ENCODE measurements at places on chromosomes 12 and 14. TPM values are rescaled to one million over a fixed set of nuclear protein-coding genes. Genes with fewer than 3 reads are reported as not detected.

KLRD1 gene
- 0.21 TPM for total RNA-seq

CCDC175 gene
- total RNA-seq: not detected

C14orf39 gene
- not detected for total RNA-seq

REP15 gene
- not detected for total RNA-seq

NDUFA12 gene
- total RNA-seq: 140 TPM

EEA1 gene
- 27.7 TPM for total RNA-seq

CISTR gene
- total RNA-seq: not detected

MAP3K9 gene
- total RNA-seq: 7.9 TPM

RPS6KA5 gene
- 4.6 TPM for total RNA-seq

GRCh38 chr12:29750928-29751220 is 32.9 kb downstream of the TMTC1 start:
- 0 out of 2 replicates have a peak overlapping the region, but pooled peaks have one; percentile 34 for H3K4me3 ChIP-seq
- H3K27me3 ChIP-seq: no peaks in the 10 kb centered on the region
- peaks cover 9% of the 10 kb centered on the region for H3K4me1 ChIP-seq
- no peak for DNase-seq

DNA sequence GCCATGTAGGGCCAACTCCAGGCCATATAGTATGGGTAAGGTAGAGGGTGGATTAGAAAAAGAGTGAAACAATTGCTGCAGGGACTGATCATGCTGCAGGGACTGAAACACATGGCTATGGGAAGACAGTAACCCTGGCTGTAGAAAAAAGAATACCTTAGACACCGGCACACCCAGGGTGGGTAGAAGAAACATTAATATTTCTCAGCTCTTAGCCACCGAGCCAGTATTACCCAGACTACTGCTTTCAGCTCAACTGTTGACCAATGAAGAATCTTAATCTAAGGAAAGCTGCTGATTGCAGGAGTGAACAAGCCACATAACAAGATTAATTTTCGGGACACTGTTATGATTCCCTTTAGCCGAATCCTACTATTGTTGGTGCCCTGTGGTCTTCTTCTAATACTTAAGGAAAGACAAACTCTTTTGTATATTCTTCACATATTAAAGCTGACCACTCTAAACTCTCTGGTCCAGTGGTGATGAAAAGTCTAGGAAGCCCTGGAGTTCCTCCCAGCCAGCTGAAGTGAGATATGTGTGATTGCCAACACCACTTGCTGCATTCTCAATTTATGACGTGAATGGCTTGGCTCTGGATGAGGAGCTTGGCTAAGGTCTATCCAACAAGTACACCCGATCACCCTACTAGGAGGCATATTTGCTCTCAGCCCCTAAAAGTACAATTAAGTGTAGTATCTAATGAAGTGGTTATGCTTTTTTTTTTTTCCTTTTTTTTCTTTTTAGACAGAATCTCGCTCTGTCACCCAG is 69.2 kb downstream of the NOVA1 start:
- no peaks in the 10 kb centered on the region for H3K36me3 ChIP-seq
- no peak overlapping the region for H3K27ac ChIP-seq
- DNase-seq: no peak

DNA sequence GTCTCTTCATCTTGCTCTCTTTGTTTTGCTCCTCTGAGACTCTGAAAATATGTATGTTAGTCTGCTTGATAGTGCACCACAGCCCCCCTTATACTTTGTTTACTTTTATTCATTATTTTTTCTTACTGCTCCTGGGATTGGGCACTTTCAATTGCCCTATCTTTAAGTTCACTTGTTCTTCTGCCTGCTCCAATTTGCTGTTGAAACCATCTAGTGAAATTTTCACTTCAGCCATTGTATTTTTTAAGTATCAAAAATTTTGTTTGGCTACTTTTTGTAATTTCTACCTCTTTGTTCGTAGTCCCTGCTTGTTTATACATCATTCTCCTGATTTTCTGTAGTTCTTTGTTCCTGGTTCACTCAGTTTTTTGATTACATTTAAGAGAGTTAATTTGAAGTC is 223.3 kb downstream of the SLC38A4 start:
- no peaks in the 10 kb centered on the region for H3K36me3 ChIP-seq
- no peak for DNase-seq
- no peaks in the 10 kb centered on the region for H3K27me3 ChIP-seq
- no peak overlapping the region for H3K4me3 ChIP-seq

DNA sequence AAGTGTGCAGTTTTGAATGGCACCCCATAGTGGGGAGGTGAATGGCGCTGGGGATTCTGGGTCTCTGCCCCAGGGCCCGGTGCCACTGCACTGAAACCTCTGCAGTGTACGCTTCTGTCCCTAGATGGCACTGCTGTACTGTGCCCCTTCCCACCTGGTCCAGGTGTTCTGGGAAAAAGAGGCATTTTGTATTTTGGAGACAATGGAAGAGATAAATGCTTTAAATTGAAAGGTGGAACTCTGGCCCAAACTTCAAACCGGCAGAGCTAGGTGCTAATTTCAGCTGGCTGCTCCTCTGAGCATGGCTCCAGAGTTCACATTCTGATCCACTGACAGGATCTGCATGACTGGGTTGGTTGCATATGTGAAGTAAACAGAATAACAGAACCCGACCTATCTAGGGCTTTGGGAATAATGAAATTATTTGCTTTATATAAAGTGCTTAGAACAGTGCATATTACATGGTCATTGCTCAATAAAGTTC is 52.2 kb downstream of the KRT80 start:
- no peak for DNase-seq
- H3K4me3 ChIP-seq: no peak overlapping the region
- H3K36me3 ChIP-seq: no peaks in the 10 kb centered on the region
- H3K27ac ChIP-seq: no peak overlapping the region

DNA sequence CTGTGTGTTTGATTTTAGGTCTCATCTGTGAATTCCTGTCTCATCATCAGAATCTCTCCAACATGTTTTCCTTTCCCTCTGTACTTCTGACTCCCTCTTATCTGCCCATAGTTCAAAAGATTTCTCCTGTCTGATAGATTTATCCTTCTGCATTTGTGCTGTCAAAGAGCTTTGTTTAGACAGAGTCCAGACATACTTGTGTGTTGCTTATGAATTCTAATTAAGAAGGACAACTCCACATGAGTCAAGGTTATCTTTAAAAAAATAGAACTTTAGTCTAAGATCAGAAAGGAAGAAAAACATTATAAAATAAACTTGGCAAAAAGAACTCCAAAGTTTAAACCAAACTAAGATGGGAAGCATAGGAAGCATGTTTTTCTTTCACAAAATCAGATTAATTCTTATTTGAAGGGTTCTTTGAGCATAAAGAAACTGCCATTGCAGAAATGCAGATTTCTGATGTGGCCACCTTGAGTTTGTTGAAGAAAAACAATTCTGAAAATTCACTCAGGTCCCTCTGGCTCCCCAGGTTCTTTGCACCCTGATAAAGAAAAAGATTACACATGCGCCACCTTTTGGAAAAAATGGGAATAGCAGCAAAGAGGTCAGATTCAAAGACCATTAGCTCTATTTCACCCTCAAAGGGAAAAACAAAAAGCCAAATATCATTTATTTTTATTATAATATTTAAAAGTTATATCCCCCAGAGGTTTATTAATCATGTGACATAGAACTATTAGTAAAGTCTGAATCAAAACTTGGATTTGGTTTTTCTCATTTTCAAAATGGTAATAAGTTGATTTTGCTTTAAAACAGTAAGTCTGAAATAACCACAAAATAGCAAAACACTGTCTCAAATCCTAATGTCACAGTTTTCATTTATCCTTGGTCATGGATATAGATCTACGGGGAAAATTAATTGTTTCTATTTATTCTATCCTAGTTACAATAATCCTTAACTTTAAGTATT is 143.7 kb upstream of the DCN start:
- H3K36me3 ChIP-seq: no peaks in the 10 kb centered on the region
- no peak overlapping the region for H3K4me3 ChIP-seq
- DNase-seq: no peak

DNA sequence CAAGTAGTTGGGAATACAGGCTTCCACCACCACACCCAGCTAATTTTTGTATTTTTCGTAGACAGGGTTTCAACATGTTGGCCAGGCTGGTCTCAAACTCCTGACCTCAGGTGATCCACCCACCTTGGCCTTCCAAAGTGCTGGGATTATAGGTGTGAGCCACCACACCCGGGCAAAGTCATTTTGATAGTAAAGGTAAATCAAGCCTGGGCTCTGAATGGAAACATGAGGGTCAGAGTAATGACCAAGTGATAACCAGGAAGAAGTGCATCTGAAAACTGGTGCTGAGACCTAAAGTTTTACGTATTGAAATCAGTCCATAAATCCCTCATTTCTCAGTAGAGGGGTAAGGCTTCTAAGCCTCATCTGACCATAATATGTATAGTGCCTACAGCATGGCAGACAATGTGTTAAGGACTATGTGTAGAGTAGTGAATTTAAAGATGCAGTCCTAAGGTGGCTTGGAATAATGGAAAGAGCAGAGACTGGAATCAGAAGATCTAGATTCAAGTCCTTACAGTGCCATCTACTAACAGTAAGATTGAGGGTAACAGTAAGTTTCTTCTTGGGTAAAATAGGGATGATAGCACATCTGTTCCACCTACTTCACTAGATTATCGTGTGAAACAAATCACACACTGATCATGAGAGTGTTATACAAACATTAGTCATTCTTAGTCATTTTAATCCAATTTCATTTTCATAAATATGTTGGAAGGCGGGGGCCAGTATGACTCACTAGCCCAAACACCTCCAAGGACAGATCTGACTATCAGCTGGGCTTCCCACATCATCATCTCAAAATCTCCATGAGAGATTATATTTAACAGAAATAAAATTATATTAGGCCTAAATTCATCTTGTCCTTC is 11.2 kb downstream of the MAP4K5 start:
- H3K4me3 ChIP-seq: peak overlapping the region; percentile 2
- H3K36me3 ChIP-seq: no peaks in the 10 kb centered on the region
- no peaks in the 10 kb centered on the region for H3K27me3 ChIP-seq
- H3K4me1 ChIP-seq: peaks cover 38% of the 10 kb centered on the region

DNA sequence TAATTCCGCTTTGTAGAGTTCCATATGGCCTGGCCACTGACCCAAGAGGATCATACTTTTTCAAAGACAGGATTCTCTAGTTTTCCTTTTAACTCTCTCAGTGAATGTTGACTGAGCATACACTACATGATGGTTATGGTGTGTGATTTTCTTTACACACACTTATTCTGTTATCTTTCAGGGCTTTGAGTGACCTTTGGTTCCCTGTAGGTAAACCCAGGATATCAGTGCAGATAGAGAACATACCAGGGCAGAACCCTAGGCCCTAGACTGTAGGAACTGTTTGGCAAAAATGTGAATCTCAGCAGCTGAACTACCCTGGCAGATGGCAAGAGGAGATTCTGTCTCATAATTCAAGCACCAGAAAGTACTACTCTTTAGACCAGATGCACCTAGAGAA is 159.6 kb downstream of the KCNA5 start:
- H3K27me3 ChIP-seq: no peaks in the 10 kb centered on the region
- H3K27ac ChIP-seq: no peak overlapping the region
- H3K4me1 ChIP-seq: no peaks in the 10 kb centered on the region
- no peak for DNase-seq

- DNase-seq: no peak
- no peaks in the 10 kb centered on the region for H3K36me3 ChIP-seq
- no peak overlapping the region for H3K27ac ChIP-seq
These were observed 113.5 kb upstream of the EGLN3 start for GRCh38 chr14:34064349-34064748.

GRCh38 chr12:113861708-113862312 is 104.3 kb downstream of the RBM19 start:
- H3K27me3 ChIP-seq: no peaks in the 10 kb centered on the region
- DNase-seq: no peak
- H3K27ac ChIP-seq: peak overlapping the region; percentile 31
- H3K4me3 ChIP-seq: no peak overlapping the region
- H3K36me3 ChIP-seq: peaks cover 10% of the 10 kb centered on the region
- H3K4me1 ChIP-seq: peaks cover 19% of the 10 kb centered on the region

GRCh38 chr12:15811214-15812127 is 22.3 kb upstream of the EPS8 start:
- H3K4me1 ChIP-seq: no peaks in the 10 kb centered on the region
- H3K4me3 ChIP-seq: no peak overlapping the region
- DNase-seq: no peak
- no peaks in the 10 kb centered on the region for H3K36me3 ChIP-seq
- no peak overlapping the region for H3K27ac ChIP-seq

- no peak overlapping the region for H3K27ac ChIP-seq
- no peak overlapping the region for H3K4me3 ChIP-seq
- DNase-seq: no peak
- H3K27me3 ChIP-seq: peaks cover 10% of the 10 kb centered on the region
These were observed 8.3 kb upstream of the MTA1 start for GRCh38 chr14:105411017-105411941.

GRCh38 chr14:59755409-59756135 is 115.0 kb downstream of the RTN1 start:
- H3K4me3 ChIP-seq: no peak overlapping the region
- no peaks in the 10 kb centered on the region for H3K27me3 ChIP-seq
- H3K4me1 ChIP-seq: no peaks in the 10 kb centered on the region
- no peaks in the 10 kb centered on the region for H3K36me3 ChIP-seq
- H3K27ac ChIP-seq: no peak overlapping the region

DNA sequence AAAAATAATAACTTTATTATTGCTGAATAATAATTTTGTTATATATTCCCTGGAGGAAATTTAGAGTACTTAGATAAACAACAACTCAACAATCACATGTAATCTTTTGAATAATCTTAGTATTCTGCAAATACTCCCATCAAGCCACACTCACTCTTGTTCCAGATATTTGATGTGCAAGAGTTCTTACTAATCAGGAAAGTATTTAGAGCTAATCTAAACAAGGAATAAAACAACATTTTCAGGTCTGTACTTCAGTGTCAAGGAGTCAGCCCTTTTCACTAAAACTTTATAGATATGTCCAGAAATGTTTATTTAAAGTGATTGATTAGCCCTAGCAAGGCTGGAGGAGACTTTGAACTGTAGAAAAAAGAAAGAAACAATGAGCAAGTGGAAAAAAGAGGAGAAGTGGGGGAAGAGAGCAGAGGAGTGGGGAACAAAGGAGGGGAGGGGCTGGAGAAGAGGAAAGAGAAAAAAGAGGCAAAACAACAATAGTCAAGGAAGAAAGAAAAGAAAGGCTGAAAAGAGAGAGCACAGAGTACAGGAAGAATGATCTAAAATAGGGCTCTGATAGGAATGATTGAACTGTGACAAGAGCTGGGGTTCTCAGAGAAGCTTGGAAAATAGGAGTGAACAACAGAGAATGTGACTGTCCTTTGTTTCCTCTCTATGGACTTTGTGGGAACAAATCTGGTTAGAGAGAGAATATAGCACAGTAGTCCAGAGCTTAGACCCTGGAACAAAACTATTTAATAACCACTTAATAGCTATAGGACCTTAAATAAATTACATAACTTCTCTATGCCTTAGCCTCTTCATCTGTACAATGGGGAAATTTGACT is 238.7 kb downstream of the AKAP6 start:
- DNase-seq: no peak
- no peaks in the 10 kb centered on the region for H3K36me3 ChIP-seq
- H3K4me3 ChIP-seq: no peak overlapping the region
- no peak overlapping the region for H3K27ac ChIP-seq

GRCh38 chr14:104460791-104461651 is 118.5 kb upstream of the C14orf180 start:
- H3K4me1 ChIP-seq: no peaks in the 10 kb centered on the region
- H3K27ac ChIP-seq: no peak overlapping the region
- H3K27me3 ChIP-seq: peaks cover 2% of the 10 kb centered on the region
- H3K4me3 ChIP-seq: no peak overlapping the region
- DNase-seq: no peak
- H3K36me3 ChIP-seq: no peaks in the 10 kb centered on the region

GRCh38 chr12:109625131-109625559 is 51.6 kb downstream of the MVK start:
- H3K27ac ChIP-seq: no peak overlapping the region
- no peak overlapping the region for H3K4me3 ChIP-seq
- no peaks in the 10 kb centered on the region for H3K4me1 ChIP-seq
- no peaks in the 10 kb centered on the region for H3K27me3 ChIP-seq
- DNase-seq: no peak

GRCh38 chr14:57709909-57710308 is 156.0 kb downstream of the SLC35F4 start:
- no peak overlapping the region for H3K27ac ChIP-seq
- no peak for DNase-seq
- H3K36me3 ChIP-seq: no peaks in the 10 kb centered on the region

Data from GM12878 (cell line).